ENCODE measurements at places on chromosomes 11 and 22. TPM values are rescaled to one million over a fixed set of nuclear protein-coding genes. Genes with fewer than 3 reads are reported as not detected.

The HSPB2 gene
- not detected for polyA plus RNA-seq

The MED19 gene
- 15.4 TPM for polyA plus RNA-seq

The APOBEC3H gene
- 0.48 TPM for polyA plus RNA-seq

The DNAJB7 gene
- 0.09 TPM for polyA plus RNA-seq

The RAB1B gene
- 14.8 TPM for polyA plus RNA-seq

The SLC1A2 gene
- not detected for polyA plus RNA-seq

The OR51B2 gene
- not detected for polyA plus RNA-seq

The HOATZ gene
- not detected for polyA plus RNA-seq

The OR6T1 gene
- not detected for polyA plus RNA-seq

The SAA4 gene
- polyA plus RNA-seq = not detected

The USP2 gene
- polyA plus RNA-seq = not detected

The VPS11 gene
- 52.6 TPM for polyA plus RNA-seq

The ANKRD42 gene
- 6.0 TPM for polyA plus RNA-seq

The ART1 gene
- not detected for polyA plus RNA-seq

The PATE4 gene
- polyA plus RNA-seq = not detected

The TMX2 gene
- 76.1 TPM for polyA plus RNA-seq

The LRRC74B gene
- not detected for polyA plus RNA-seq

The FLRT1 gene
- polyA plus RNA-seq = not detected

The BAIAP2L2 gene
- not detected for polyA plus RNA-seq

The IGLL5 gene
- 195 TPM for polyA plus RNA-seq

The CASP5 gene
- 0.45 TPM for polyA plus RNA-seq

The KCNJ11 gene
- polyA plus RNA-seq = 0.80 TPM

The CTSW gene
- polyA plus RNA-seq = 29.2 TPM

The SLC37A2 gene
- polyA plus RNA-seq = 11.2 TPM

The SCGB1D2 gene
- not detected for polyA plus RNA-seq

The PARVG gene
- polyA plus RNA-seq = 120 TPM

The RAB3IL1 gene
- polyA plus RNA-seq = not detected

The CD3D gene
- 31.6 TPM for polyA plus RNA-seq

The RAG2 gene
- polyA plus RNA-seq = not detected

The MLC1 gene
- 0.08 TPM for polyA plus RNA-seq

The SYCE3 gene
- not detected for polyA plus RNA-seq

The SLC6A5 gene
- not detected for polyA plus RNA-seq

The SCGB1C1 gene
- not detected for polyA plus RNA-seq

The AGBL2 gene
- polyA plus RNA-seq = 1.4 TPM

The CD3G gene
- polyA plus RNA-seq = 12.9 TPM

The CDC42EP2 gene
- polyA plus RNA-seq = not detected

The BTG4 gene
- polyA plus RNA-seq = not detected

The OR51E2 gene
- polyA plus RNA-seq = not detected

The SRSF8 gene
- 74.4 TPM for polyA plus RNA-seq

The TREH gene
- polyA plus RNA-seq = not detected

The OR5T3 gene
- polyA plus RNA-seq = not detected

The DCHS1 gene
- polyA plus RNA-seq = 0.06 TPM

The C11orf42 gene
- polyA plus RNA-seq = not detected

The DGAT2 gene
- polyA plus RNA-seq = 21.9 TPM

The OR56A1 gene
- polyA plus RNA-seq = not detected

The LRRC4C gene
- polyA plus RNA-seq = not detected

The MRGPRX2 gene
- not detected for polyA plus RNA-seq

The DERL3 gene
- 49.4 TPM for polyA plus RNA-seq

The NCF4 gene
- polyA plus RNA-seq = 121 TPM

The GATD1 gene
- 30.7 TPM for polyA plus RNA-seq

The CBLIF gene
- not detected for polyA plus RNA-seq

Measured in IgD-negative memory B cell (primary cell).